ENCODE measurements at places on chromosomes 1 and 21.

DNA sequence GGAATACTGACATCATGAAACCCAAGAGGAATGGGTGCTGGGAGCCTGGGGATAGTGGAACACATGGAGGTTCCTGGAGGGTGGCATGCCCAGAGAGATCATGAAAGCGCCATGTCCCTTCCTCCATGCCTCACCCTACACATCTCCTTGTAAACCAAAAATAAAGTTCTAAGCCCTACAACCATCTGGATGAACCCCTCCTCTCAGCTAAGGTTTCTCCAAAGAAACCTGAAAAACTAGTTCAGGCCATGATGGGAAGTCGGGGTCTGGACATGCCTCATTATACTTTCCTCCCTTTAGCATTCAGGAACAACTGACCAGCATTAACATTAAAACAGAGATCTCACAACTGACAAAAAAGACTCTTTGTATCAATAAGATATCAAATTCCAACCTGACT is 68.5 kb downstream of the ACBD6 start:
- DNase-seq = no peak

GRCh38 chr1:187838335-187839293 is 1009.9 kb downstream of the PLA2G4A start:
- no peak for DNase-seq

GRCh38 chr1:18540136-18540765 is 59.5 kb downstream of the KLHDC7A start:
- DNase-seq = no peak

- DNase-seq = no peak
Observed at GRCh38 chr1:93516164-93516563, 68.2 kb downstream of the FNBP1L start.

GRCh38 chr1:15753776-15754175 is 4.8 kb upstream of the FBLIM1 start:
- no peak for DNase-seq

Measured in H54 (cell line).